Cerebellar nuclear complex (tissue), 1 donor: ENCODE measurements at places on chromosomes 12 and 14.

DNA sequence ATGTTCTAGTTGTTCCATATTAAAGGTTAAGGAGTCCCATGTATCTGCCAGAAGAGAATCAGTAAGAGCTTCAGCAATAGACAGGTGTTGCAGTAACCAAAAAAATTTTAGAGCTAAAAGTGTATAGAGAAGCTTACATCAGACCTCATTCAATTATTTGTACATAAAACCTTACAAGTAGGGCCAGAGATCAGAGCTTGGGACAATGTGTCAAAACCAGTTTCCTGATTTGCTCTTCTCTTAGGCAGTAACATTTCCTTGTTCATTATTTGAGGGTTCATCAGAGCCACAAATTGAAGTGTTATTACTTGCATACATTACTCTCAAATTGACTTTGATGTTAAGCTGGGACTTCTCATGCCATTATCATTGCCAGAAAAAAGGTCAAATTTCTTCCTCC lies 55.5 kb upstream of the ATXN7L3B start:
- no peak for DNase-seq

- DNase-seq = no peak
These were observed 382.1 kb downstream of the TMEM121 start for GRCh38 chr14:105908481-105908911.

- DNase-seq = no peak
These were observed 39.8 kb downstream of the DIO3 start for GRCh38 chr14:101600891-101601605.

GRCh38 chr14:102786768-102787167 lies 9.5 kb downstream of the TRAF3 start:
- no peak for DNase-seq

DNA sequence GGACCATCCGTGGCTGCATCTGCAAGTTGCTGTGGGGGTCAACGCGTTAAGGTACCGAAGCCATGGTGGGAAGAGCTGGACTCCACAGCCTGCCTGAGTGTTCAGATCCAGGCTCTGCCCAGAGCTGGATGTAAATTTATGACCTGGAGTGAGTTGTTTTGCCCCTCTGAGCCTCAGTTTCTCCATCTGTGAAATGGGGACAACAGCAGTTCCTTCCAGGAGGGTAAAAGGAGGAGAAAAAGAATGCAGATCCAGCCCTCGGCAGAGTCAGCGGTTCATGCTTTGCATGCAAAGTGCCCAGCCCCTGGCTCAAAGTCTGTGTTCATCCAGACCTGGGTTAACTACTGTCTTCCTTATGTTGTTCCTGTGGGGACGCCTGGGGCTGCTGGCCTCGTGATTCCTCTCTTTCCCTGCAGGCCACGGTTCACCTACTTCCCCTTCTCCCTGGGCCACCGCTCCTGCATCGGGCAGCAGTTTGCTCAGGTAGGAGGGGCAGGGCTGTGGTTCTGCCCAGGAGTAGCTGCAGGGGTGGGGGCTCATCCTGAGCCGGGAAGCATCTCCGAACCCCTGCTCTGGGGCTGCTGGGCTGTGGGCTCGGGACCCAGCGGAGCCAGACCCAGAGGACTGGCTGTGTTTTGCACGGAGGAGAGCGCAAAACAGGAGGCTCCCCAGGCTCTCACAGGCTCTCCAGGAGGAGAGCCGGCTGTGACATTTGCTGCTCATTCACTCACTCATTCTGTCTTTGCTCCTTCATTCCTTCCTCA lies 41.9 kb downstream of the CYP46A1 start:
- no peak for DNase-seq

- DNase-seq = no peak
These were observed 243.8 kb upstream of the PWP1 start for GRCh38 chr12:107441665-107442300.

- DNase-seq = no peak
These were observed 204.4 kb downstream of the SLC25A21 start for GRCh38 chr14:36967892-36968555.

DNA sequence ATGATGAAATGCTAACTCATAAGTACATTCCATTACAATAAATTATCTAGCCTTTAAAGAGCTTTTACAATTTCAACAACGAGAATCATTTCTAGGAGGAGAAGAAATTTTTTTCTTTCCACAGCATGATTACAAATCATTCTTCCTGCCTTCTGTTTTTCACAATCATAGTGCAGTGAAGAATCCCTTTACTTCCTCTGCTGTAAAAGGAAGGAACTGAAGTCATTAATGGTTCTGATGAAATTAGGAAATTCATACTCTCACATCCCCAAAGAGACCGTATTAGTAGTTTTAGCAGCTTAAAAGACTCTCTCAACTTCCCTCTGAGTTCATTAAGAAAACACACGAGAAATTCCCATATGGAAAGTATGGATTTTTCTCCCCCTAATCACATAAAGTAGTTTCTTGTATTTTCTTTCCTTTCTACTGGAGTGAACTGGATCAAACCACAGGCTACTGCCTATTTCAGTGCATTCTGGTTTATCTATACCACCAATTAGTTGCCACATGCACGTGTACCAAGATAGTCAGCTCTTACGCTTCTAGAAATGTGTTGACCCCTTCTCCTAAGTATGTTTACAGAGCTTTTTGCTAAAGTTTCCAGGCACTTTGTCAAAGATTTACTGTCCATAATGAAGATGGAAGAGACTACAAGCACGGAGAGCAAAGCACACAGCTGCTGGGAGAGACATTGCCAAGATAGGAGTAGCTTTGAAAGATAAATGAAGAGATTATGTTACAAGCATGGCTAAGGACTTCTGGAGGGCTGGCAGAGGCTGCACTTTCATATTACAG lies 58.9 kb upstream of the KITLG start:
- DNase-seq = no peak

DNA sequence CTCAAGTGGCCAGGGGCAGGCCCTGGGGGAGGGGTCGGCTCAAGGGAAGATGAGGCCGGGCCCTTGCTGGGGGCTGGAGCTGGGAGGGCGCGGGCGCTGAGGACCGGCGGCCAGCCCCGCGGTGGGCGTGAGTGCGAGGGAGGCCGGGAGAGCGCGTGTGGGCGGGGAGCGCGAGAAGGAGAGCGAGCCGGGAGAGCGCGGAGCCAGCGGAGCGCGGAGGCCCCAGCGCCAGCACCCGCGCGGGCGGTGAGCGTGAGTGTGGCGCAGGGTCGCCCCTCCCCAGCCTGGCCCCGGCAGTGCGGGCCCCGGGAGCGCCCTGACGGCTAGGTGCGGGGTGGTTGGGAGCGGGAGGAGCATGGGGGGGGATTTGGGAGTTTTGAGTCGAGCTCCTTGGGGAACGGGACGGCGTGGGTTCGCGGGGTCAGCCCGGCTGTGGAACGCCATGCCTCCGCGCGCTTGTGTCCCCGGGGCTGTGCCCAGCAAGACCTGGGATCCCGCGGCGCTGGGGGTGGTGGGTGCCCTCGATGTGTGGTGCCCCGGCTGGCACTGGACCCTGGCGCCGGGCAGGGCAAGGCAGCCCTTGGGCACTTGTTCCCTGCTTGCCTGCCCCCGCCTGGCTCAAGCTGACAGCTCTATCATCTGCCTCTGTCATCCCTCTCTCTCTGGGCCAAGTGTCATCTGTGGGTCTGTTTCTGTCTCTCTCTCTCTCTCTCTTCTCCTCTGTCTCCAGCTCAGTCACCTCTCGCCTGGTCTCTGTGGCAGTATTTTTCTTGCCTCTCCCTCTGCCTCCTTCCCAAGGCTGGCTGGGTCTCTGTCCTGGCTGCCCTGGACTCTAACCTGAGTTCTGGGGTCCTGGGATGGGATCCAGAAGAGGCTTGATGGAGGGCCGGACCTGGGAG lies at the start of gene LBHD2:
TSS of gene LBHD2 (plus strand) at position 190 of the 899 bp plus-strand sequence. CDS start 1,803 bp downstream, outside the sequence.
- DNase-seq = no peak

- no peak for DNase-seq
These were observed 166.7 kb downstream of the ITPR2 start for GRCh38 chr12:26666286-26666685.
